ENCODE measurements at places on chromosomes 2 and 18.

GRCh38 chr2:42321452-42322064, 39.5 kb downstream of the COX7A2L start:
- peak; percentile 41 for DNase-seq

DNA sequence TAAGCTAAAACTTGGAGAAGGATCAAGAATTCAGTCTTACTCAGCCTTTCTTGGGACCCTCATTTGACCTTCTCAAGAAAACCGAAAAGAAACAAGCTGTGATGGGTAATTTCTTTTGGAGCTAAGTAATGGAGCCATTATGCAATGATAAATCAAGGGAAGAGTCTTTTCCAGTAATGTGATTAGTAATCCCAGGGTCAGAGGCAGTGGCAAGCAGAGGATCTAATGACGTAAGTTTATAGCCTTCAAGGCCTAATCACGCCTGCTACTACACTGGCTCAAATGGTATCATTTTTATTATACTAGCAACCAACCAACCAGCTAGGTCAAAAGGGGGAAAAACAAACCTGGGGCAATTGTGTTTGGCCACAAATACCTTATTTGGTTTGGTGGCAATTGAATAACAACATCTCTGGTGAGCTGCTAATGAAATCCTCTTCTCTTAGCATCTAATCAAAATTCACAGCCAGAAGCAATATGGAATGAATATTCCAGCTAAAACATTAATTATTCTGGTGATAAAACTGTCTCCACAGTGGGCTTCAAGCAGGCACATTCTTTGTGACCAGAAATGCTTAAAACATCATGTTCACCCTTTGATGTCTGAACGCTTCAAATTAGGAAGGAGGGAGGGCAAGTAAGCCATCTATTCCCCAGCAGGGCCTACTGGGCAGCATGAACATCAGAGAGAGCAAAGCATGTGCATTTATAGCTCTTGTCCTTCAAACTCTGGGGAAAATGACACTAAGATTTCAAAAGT, 114.9 kb upstream of the SULT1C3 start:
- DNase-seq, result no peak

DNA sequence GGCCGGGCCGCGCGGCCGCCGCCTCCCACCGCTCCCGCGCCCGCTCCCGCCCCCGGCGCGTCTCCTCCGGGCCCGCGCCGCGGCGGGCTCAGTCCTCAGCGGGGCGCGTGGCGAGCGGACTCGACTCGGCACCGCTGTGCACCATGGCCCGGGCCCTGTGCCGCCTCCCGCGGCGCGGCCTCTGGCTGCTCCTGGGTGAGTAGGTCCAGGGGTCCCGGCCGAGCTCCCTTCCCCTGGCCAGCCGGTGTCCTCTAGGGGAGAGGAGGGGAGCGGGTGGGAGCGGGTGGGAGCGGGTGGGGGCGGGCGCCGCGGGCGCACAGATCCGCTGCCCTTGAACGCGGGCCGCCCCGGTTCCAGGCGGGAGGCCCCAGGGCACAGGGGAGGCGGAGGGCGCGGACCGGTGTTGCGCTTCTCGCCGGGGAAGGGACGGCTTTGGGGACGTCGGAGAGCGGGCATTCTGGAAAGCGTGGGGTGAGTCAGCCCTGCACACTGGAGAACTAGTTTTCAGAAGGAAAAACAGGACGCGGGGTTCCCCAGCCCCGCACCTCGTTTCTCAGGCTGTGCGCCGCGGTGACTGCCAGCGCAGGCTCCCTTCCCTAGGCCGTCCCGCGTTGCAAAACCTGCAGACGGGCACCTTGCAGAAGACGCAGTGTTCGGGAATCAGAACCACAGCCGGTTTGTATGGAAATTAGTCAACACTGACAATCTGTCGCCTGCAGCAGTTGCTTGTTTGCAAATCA, at the start of gene RAMP1:
TSS of gene RAMP1 (plus strand) at position 91 of the 740 bp plus-strand sequence. CDS start at position 144, 53 bp downstream.
- DNase-seq, result no peak

GRCh38 chr18:43877616-43878321, 600.5 kb upstream of the SYT4 start:
- DNase-seq, result no peak

DNA sequence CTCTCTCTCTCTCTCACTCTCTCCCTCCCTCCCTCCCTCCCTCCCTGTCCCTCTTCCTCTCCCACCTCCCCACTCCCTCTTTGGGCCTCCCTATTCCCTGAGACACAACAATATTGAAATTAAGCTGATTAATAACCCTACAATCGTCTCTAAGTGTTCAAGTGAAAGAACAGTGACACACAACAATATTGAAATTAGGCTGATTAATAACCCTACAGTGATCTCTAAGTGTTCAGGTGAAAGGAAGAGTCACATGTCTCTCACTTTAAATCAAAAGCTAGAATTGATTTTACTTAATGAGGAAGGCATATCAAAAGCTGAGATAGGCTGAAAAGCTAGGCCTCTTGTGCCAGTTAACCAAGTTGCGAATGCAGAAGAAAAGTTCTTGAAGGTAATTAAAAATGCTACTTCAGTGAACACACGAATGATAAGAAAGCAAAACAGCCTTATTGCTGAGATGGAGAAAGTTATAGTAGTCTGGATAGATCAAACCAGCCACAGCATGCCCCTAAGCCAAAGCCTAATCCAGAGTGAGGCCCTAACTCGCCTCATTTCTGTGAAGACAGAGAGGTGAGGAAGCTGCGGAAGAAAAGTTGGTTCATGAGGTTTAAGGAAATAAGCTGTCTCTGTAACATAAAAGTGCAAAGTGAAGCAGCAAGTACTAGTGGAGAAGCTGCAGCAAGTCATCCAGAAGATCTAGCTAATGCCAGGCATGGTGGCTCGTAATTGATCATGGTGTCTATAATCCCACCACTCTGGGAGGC, 21.3 kb downstream of the MALT1 start:
- DNase-seq, result peak; percentile 46

All from CD4-positive, alpha-beta T cell treated with Interleukin-17A for 1 hour (primary cell).